ENCODE measurements at places on chromosomes 13 and 19.

- peak; percentile 74 for DNase-seq
Observed at GRCh38 chr19:8526345-8527091, 12.6 kb upstream of the ZNF414 start.

DNA sequence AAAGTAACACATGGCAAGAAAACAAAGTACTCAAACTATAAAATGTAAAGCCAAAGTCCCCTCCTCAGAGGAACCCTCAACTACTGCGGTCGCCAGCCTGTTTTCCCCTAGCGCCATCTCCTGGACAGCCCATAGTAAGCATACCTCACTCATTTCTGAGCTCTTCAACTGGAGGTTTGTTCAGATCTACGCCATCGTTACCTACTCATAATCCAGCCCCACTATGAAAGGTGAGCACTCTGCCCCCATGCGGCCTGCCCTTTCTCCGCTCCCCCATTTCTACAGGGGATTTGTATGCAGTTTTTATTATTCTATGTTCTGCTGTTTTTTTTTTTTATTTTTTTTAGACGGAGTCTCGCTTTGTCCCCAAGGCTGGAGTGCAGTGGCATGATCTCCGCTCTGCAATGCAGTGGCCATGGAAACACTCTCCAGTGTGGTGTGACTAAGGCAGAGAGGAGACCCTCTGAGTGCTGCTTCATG is 26.2 kb downstream of the OPA3 start:
- DNase-seq: no peak

DNA sequence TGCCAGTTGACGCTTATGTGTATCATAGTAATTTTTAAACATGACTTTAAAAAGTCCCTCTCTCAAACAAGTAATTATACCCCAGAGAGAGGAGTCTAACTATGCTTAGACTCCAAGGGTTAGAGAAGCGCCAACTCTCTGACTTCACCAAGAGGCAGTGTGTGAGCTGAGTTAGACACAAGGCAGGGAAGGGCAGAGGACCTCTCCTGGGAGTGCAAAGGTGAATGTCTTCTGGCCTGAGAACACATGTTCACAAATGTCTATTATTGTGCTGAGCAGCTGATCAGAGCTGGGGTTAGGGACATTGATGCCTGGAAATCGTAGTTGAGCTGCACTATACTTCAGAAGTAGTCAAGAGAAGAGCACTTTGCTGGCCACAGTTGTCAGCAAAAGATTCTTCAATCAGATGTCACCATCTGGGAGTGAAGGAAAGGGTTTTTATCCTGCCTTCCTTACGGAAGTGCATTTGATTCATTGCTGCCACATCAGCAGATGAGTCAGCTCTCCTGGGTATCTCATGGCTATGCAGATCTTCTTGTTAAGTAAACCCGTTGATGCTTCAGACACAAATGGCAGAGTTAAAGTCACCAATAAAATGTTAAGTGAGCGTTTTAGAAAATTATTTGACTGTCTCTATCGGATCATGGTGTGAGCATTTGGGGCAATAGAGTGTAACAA is 283.2 kb upstream of the ARGLU1 start:
- DNase-seq: no peak

GRCh38 chr19:11286312-11286974 is 9.5 kb upstream of the TSPAN16 start:
- no peak for DNase-seq

DNA sequence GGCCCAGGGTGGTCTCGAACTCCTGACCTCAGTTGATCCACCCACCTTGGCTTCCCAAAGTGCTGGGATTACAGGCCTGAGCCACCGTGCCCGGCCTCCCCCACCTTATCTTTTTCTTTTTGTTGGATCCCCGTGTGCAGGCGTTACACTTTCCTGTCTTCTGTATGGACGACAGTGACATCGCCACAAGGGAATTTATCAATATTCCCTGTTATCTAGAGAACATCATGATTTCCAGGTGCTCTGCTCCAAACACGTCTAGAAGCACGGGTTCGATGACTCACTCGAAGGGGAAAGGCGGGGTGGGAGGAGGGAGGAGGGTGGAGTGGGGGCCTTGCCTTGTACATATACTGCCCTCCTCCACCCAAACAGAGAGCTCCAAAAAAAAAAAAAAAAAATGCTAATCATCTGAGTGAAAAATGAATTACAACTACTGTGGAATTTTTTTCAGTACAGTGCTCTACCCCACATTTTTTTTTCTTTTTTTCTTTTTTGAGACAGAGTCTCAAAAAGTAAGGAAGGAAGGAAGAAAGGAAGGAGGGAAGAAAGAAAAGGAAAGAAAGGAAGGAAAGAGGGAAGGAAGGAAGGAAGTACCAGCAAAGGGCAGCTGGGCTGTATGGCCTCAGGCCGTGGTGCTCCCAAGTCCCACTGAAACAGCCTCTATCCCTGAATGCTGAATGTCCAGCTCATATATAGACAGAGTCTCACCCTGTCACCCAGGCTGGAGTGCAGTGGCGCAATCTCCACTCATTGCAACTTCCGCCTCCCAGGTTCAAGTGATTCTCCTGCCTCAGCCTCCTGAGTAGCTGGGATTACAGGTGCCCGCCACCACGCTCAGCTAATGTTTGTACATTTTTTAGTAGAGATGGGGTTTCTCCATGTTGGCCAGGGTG is 36.8 kb downstream of the INSR start:
- DNase-seq: no peak

GRCh38 chr13:78608252-78608687 is 4.9 kb upstream of the POU4F1 start:
- DNase-seq: no peak

GRCh38 chr19:3593156-3593555 is 7.9 kb downstream of the GIPC3 start:
- no peak for DNase-seq

DNA sequence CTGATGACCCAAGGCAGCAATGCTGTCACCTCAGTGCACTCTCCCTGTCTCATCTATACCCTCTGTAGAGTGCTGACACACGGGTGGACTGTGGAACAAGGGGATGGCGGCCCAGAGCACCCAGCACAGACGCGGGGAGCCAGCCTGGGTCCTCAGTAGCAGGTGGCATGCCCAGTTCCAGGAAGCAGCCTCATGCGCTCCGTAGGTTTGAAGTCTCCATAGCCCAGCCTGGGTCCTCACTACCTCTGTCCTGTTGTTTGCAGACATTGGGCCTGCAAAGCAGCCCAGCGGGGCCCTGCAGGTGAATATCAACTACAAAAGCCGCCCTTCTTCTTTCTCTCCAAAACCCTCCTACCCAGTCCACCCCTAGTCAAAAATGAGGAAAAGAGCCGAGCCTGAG is 5.0 kb upstream of the SLC7A9 start:
- DNase-seq: no peak

DNA sequence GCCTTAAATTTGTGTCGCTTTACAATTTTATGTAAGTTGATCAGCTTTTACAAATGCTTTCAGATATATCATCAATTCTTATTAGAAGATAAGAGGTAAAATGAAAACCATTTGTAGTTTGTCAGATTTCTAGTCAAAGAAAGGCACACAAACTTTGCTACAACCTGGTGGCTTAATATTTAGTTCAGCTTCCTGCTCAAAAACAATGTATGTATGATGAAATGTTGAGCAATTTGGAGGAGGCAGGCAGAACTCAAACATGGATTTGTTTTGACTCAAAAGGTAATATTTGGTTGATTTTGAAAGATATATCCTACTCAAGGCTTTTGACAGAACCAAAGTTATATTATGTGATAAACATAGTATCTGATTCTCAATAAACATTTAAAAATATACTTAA is 24.2 kb downstream of the NEK5 start:
- DNase-seq: no peak

- no peak for DNase-seq
Observed at GRCh38 chr13:74243637-74244526, 109.7 kb upstream of the KLF12 start.

DNA sequence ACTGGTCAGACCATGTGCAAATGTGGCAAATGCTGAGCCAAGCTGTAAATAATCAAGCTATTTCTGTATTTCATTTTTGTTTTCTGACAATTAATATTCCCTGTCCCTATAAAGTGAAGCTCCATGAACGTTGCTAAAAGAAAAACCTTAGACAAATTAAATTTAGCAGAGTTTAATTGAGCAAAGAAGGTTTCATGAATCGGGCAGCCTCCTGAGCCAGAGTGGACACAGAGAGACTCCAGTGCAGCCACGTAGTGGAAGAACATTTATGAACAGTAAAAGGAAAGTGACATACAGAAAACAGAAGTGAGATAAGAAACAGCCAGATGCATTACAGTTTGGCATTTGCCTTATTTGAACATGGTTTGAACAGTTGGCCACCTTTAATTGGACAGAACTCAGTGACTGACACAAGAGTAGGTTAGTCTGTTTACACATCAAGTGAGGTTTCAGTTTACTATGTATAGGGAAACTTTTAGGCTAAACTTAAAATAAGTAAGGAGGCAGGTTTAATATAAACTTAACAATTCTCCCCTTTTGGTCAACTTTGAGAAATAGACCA is 69.7 kb downstream of the UFM1 start:
- DNase-seq: no peak

GRCh38 chr13:23427342-23427843 is 6.1 kb downstream of the SACS start:
- DNase-seq: no peak

DNA sequence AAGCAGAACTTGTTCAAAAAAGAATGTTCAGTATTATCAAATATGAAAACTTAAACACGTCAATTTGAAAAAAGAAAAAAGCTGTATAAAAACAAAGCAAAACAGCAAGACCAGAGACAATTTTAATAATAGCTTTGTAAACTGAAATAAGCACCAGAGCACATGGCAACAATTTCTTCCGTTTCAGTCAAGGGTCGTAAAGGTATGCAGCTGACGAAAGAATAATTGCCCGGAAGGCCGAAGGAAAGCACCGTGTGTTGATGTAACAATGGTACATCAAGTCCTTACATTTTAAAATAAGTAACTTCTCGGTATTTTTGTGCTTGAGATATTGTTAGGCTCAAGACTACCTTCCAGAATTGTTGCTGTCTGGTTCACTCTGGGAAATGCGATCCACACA is 1.7 kb downstream of the PROSER1 start:
- DNase-seq: no peak

DNA sequence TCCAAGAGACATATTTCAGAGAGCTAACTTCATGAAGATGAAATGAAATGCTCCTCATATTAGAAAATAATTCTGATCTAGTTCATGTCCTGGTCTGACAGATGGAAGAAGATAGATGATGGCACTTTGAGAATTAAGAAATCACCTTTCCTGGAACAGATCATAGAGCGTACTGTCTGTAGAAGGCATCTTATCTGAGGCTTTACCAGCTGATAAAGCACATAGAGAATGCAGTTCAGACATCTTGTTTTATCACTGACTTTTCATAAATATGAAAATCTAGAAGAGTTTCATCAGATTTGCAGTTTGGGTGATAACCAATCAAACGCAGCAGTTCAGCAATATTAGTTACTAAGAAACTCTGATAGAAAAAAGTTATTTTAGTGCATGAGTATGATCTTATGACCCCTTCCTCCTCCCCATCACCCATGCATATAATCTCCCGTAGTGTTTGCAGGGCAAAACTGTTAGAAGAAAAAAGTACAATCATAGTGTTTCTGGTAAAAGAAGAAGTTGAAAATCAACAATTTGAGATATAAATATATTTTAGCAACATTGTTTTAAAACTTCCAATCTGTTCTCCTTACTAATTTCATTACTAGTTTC is 585.2 kb downstream of the PCDH9 start:
- DNase-seq: no peak

- DNase-seq: no peak
Observed at GRCh38 chr13:51912511-51913225, 50.9 kb downstream of the CCDC70 start.

GRCh38 chr13:76516013-76516412 is 370.2 kb downstream of the KCTD12 start:
- no peak for DNase-seq

DNA sequence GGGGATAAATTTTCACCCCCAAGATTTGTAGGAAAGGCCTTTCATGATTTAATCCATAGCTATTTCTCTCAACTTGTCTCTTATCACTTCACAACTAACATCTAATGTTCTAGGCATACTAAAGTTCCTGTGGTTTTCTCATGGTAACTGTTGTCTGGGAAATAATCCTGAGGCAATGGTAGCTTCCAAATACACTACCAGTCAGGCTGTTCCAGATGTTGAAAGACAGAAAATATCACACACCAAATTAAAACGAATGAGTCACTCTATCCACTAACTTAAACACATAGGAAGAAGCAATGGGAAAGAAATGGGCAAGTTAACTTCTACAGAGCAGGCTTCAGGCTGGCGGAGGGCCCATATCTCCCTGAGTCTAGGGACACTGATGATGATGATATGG is 77.7 kb upstream of the MYO16 start:
- no peak for DNase-seq

DNA sequence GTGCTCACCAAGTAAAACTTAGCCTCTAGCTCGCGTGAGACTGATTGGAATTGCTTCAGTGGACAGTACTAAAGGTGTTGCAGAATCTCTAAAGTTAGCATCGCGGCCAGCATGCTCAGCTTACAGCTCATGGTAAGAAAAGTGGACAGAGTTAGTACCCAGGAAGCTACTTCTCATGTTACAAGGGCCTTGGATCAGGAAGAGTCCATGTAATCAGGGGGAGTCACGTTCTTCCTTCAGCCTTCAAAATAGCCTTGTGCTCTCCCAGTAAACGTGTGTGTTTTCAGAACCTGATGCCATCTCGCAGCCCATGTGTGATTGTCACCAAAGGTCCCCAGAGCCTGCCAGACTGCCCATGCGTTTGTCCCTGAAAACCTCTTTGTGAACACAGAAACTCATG is 195.8 kb upstream of the RNF113B start:
- no peak for DNase-seq

DNA sequence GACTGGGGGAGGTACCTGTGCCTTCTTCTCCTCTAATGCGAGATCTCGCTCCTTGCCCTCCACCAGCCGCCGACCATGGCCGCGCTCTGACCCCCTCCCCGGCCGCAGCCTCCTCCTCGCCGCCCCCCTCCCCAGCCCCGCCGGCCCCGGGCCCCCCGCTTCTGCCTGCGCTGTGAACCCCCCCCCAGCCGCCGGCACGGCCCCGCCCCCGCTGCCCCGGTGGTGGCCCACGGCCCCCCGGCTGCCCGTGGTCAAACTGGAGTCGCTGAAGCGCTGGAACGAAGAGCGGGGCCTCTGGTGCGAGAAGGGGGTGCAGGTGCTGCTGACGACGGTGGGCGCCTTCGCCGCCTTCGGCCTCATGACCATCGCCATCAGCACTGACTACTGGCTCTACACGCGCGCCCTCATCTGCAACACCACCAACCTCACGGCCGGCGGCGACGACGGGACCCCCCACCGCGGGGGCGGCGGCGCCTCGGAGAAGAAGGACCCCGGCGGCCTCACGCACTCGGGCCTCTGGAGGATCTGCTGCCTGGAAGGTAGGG is at the start of gene CACNG8:
Gene CACNG8 (plus strand): TSS at position 51 of the 545 bp plus-strand sequence.
- DNase-seq: no peak

GRCh38 chr13:111506125-111506524 is 185.7 kb downstream of the TEX29 start:
- DNase-seq: no peak

- DNase-seq: peak; percentile 24
Observed at GRCh38 chr13:99322297-99323103, 15.3 kb upstream of the GPR183 start.

Data from SW 1271 (cell line).